ENCODE measurements at places on chromosomes 2 and 18. TPM values are rescaled to one million over a fixed set of nuclear protein-coding genes. Genes with fewer than 3 reads are reported as not detected.
A peak's percentile ranks its signal among the peaks of the same experiment; 100 is the strongest.

DNA sequence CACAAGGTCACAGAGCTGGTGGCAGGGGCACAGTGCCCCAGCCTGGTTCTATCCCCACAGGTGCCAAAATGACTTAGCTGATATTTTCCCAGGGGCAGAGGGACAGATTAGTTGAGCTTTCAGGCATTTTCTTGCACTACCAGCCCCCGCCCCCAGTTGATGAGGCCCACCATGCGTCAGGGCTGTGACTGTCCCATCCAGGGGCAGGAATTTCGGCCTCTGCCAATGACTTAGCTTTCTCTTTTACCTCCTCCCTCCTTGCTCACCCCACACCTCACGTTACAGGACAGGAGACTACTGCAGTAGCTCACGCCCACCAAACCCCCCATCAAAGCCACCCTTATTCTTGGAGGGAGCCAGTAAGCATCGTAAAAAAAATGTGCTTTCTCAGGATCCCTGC is 31.5 kb downstream of the MRO start:
- no peak for DNase-seq

- DNase-seq = peak; percentile 47
These were observed 770 bp downstream of the NBAS start for GRCh38 chr2:15560140-15560987.

DNA sequence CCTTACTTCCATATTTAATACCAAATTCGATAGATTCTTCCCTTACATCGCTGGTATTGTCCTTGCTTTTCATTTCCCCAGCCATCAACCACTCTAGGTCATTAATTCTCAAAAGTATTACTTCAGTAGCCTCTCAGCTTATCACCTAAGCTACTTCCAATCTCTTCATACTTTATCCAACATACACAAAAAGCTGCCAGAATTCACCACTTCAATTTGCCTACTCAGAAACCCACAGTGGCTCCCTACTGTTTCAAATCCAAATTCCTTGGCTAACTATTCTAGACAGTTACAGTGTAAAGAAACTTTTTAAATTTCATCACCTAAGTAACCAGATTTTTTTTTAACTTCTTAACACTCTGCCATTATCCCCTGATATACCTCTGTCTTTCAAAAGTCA is 4.7 kb downstream of the SLC25A12 start:
- DNase-seq = no peak

DNA sequence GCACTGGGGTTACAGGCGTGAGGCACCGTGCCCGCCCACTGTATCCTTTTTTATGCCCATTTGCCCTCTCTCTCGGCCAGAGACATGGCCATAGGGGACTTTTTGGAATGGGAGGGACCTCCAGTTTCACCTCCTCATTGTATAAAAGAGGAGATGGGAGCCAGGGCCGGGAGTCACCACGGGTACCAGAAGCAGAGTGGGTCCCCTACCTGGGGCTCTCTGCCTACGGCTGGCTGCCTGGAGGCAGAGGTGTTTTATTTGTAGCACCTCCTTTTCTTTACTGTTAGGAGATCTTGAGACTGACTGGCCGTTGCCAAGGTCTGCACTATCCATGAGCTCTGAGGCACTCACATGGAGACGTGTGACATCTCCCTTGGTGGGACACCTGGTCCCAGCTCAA is 162.8 kb downstream of the LDLRAD4 start:
- DNase-seq = no peak

DNA sequence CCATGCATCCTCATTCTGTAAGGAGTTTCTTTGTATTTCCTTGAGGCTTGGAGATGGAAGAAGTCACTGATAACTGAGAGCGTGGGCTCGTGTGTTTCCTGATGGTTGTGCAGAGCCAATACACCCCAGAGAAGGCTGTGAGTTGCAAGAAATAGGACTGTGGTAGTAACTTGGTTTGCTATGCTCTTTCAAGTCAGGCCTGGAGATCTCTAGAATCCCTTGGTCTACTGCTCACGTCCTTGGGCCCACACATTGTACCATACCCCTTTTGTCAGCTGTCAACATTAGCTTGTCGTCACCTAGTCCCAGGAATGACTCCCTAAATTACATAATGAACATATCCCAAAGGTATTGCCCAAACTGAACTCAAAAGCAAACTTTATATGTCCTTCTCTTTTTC is 238.3 kb upstream of the REV1 start:
- no peak for DNase-seq

DNA sequence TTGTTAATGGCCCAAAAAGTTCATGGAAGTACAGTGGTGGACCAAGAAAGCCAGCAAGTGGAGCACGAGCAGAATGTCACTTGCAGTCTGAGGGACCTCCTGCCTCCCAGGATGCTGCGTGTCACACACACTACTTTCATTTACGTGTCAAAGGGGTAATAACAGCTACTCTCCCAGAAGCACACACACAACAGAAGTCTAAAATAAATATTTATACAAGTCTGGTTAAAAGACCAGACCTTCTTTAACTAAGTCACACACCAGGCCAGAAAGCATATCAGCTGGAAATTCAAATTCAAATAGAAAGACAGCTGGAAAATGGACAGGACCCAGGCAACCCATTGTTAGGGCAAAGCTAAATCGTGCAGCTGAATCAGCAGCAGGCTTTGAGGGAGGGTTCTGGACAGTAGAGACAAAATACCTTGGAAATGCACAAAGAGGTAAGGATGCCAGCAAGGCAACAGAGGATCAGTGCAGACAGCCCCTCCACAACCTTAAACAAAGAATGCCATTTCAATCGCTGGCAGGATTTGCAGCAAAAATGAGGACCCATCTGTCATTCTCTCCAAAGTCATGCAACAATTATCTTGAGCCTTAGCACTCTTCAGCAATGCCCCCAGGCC is 160.5 kb downstream of the TMEM163 start:
- DNase-seq = no peak

- no peak for DNase-seq
These were observed 18.9 kb downstream of the RAB10 start for GRCh38 chr2:26052740-26053139.

- DNase-seq = no peak
These were observed 150.3 kb upstream of the DNMT3A start for GRCh38 chr2:25491966-25492532.

GRCh38 chr2:125471963-125472362 is 1184.0 kb upstream of the GYPC start:
- peak; percentile 25 for DNase-seq

GRCh38 chr2:54239427-54239826 is 16.6 kb downstream of the TSPYL6 start:
- no peak for DNase-seq

DNA sequence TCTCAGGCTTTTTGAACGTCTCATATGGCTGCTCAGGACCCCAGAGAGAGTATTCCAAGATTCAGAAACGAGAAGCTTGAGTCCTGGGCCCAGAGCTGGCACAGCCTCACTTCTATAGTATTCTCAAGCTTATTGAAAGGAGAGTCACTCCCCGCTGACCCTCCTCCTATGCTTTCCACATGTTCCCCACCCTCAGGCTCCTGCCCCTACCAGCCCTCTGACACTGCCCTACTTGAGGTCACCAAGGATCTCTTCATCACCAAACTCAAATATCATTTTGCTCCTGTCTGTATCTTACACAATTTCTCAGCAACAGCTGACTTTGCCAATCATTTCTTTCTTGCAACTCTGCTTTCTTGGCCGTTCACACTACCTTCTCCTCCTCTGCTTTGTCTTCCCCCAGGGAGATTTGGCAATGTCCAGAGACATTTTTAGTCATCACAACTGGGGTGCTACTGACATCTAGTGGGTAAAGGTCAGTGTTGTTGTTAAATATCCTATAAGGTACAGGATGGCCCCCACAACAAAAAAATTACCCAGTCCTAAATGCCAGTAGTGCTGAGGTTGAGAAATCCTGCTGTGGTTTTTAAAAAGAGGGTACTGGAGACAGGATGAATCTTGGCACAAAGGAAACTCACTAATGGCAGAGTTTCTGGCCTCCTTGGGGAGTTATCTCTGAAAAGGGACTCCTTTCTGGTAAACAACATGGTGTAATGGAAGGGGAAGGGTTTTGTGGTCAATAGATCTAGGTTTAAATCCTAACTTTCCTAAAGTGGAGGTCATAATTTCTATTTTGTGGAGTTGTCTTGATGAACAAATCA is 26.9 kb upstream of the INSIG2 start:
- DNase-seq = peak; percentile 67

Gene OSBPL1A
- total RNA-seq = 13.7 TPM

Gene FHOD3
- not detected for total RNA-seq

Gene TXNDC2
- not detected for total RNA-seq

Gene STPG4
- 6.9 TPM for total RNA-seq

Gene BZW1
- 121 TPM for total RNA-seq

Measured in HT-29 (cell line).